Panc1 (cell line): ENCODE measurements at places on chromosomes 3 and 15. TPM values are rescaled to one million over a fixed set of nuclear protein-coding genes. Genes with fewer than 3 reads are reported as not detected.

RNF123 gene
- 23.1 TPM for total RNA-seq

KCNAB1 gene
- not detected for total RNA-seq

ISLR2 gene
- total RNA-seq: 0.36 TPM

CD96 gene
- total RNA-seq: not detected

CCDC191 gene
- 5.6 TPM for total RNA-seq

LDHAL6B gene
- not detected for total RNA-seq

TMC3 gene
- total RNA-seq: not detected

XPC gene
- 15.1 TPM for total RNA-seq

SLC9A9 gene
- total RNA-seq: not detected

SH3BP5 gene
- 12.0 TPM for total RNA-seq

ARNT2 gene
- total RNA-seq: 16.8 TPM

PAK6 gene
- total RNA-seq: 6.3 TPM

CLDN1 gene
- 30.9 TPM for total RNA-seq

ZDHHC23 gene
- 23.6 TPM for total RNA-seq

IL20RB gene
- total RNA-seq: 1.7 TPM

GOLGA6B gene
- total RNA-seq: not detected

LRRC3B gene
- total RNA-seq: not detected

KNG1 gene
- total RNA-seq: 0.23 TPM

FGD5 gene
- 0.77 TPM for total RNA-seq

CAMP gene
- not detected for total RNA-seq

ADAMTS9 gene
- total RNA-seq: 0.05 TPM

SST gene
- total RNA-seq: not detected

EFHB gene
- 0.46 TPM for total RNA-seq

ENTPD3 gene
- not detected for total RNA-seq

GFM1 gene
- total RNA-seq: 59.3 TPM

PTH1R gene
- not detected for total RNA-seq

PYDC2 gene
- not detected for total RNA-seq

AMIGO3 gene
- total RNA-seq: 0.72 TPM

ZNF774 gene
- total RNA-seq: 5.2 TPM

AMT gene
- total RNA-seq: 1.1 TPM

TM4SF18 gene
- 54.5 TPM for total RNA-seq

HEG1 gene
- total RNA-seq: 141 TPM

ATP13A4 gene
- total RNA-seq: not detected

CCDC13 gene
- 0.82 TPM for total RNA-seq

PLCB2 gene
- total RNA-seq: 1.7 TPM

ACOX2 gene
- 3.2 TPM for total RNA-seq

ZMYND10 gene
- 3.6 TPM for total RNA-seq

GABRA5 gene
- total RNA-seq: not detected

GASK1A gene
- total RNA-seq: not detected

GOLGA8H gene
- 1.5 TPM for total RNA-seq

AAGAB gene
- 102 TPM for total RNA-seq

HDC gene
- total RNA-seq: not detected

CD80 gene
- total RNA-seq: 0.15 TPM

KNL1 gene
- total RNA-seq: 28.9 TPM

SH2D7 gene
- not detected for total RNA-seq

VEPH1 gene
- 0.51 TPM for total RNA-seq

LMCD1 gene
- total RNA-seq: 24.8 TPM

XYLB gene
- total RNA-seq: 6.6 TPM
